ENCODE measurements at places on chromosomes 11 and 22. TPM values are rescaled to one million over a fixed set of nuclear protein-coding genes. Genes with fewer than 3 reads are reported as not detected.

The GPR83 gene
- 0.27 TPM for total RNA-seq

The CDK2AP2 gene
- 57.8 TPM for total RNA-seq

The FAM89B gene
- 36.1 TPM for total RNA-seq

DNA sequence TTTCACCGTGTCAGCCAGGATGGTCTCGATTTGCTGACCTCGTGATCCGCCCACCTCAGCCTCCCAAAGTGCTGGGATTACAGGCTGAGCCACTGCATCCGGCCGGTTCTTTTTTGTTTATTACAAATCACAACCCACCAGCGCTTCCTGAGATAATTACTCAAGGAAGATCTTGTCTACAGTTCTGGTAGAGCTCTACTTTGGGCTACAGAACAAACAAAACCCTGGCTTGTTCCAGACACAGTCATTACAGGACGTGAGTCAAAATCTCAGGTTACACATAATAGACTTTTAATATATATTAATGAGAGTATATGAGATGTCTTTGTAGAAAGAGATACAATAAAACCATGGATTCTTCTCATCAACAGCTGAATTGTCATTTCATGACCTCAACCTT, 42.8 kb upstream of the NUP50 start:
- DNase-seq, result no peak
